Renal cortex interstitium (tissue), 15 donors: ENCODE measurements at places on chromosomes 5 and 9.
A peak's percentile ranks its signal among the peaks of the same experiment; 100 is the strongest.

GRCh38 chr5:78162253-78162862 is 132.1 kb downstream of the AP3B1 start:
- DNase-seq, result peak; percentile 19

DNA sequence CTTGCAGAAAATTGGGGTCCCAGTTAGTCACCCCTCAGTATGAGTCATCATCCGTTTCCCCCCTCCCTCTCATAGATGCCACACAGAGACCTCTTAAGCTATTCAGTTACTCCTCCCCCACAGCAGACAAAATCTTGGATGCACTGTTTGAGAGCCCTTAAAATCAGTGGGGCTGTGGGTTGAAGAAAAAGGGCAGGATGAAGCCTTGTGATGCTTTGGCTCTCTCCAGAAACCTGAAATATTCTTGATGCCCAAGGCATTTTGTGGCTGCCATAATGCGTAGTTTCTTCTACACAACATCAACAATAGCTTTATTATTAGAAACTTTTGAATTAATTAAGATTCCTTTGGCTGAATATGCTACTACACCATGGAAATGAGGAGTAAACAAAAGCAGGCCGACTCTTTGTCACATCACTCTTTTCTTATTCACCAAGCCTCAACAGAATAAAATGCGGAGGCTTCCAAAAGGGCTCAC is 133.8 kb downstream of the MRPS30 start:
- DNase-seq, result no peak

- DNase-seq, result peak; percentile 24
Measured at GRCh38 chr5:126139086-126139485, 284.1 kb upstream of the GRAMD2B start.

DNA sequence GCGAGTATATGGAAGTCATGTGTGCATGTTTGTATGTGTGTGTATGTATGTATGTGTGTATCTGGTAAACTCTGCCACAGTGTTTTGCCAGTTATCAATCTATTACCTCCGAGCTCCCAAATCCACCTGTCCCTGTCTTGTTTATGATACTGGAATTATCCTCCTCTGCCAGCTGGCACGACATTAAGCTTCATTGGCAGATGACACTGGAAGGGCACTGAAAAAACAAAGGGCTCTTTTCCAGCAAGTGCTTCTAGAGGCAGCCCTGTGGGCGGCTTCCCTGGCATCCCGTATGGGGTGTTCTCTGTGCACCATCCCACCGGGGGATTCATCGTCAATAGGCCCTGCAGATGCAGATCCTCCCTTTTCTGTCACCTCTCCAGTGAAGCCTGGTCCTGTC is 221.5 kb downstream of the MSX2 start:
- no peak for DNase-seq

DNA sequence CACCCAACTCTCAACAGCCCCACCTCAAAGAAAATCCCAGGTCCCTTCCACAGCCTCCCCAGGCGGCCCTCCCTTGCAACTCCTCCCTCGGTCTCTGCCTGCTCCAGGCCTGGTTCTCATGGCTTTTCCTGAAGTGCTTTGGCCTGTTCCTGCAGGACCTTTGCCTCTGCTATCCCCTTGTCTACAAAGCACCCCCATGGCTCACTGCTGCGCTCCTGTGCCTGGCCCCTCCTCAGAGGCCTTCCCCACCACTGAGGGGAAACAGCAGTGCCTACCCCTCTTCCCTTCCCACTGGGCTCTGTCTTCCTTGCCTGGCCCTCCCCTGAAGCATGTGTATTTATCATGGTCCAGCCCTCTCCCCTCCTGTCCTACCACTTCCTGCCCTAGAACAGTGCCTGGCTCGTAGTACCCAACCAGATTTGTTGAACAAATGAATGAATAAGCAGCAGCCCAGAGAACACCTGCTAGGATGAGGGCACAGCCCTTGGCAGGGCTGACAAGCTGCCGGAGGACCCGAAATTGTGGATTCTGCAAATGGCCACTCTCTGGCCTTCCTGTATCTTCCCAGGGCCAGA is 68.6 kb upstream of the LRRTM2 start:
- DNase-seq, result no peak

DNA sequence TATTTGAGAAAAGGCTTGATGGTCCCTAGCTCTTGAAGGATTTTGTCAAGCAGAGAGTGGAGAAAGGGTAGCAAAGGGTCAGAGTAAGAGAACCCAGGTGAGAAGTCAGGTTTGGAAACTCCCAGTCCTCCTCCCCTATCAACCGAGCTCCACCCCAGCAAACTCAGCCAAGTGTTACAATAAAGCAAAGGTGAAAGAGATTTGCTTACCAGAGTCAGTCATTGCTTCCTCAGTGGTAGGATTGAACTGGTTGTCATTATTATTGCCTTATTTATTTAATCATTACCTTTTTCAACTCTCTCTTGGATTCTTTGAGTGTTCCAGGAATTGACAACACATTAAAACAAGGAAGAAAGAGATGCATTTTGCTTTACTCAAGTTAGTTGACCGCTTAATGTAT is 80.5 kb downstream of the RFK start:
- no peak for DNase-seq

DNA sequence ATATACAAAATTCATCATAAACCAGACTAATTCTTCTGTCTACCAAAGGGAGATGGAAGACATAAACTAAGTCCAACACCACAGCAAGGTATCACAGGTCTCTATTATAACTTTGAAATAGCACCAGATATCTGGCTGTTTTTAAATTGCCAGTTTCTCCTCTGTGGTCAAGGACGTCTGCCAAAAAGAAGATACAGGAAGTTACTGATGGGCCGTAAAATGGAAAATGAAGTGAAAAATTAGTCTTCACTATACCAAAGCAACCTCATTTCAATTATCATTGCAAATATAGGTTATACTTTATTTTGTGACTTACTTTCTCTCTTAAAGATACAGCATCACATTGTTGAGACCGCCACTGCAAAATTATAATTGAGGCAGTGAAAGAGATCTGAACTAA is 225.5 kb downstream of the NDUFS4 start:
- no peak for DNase-seq

GRCh38 chr5:88734983-88735382 is 148.0 kb downstream of the MEF2C start:
- no peak for DNase-seq

GRCh38 chr5:123107343-123108244 is 18.6 kb downstream of the PRDM6 start:
- DNase-seq, result no peak

GRCh38 chr5:37840053-37841034 is 503 bp upstream of the GDNF start:
- no peak for DNase-seq

DNA sequence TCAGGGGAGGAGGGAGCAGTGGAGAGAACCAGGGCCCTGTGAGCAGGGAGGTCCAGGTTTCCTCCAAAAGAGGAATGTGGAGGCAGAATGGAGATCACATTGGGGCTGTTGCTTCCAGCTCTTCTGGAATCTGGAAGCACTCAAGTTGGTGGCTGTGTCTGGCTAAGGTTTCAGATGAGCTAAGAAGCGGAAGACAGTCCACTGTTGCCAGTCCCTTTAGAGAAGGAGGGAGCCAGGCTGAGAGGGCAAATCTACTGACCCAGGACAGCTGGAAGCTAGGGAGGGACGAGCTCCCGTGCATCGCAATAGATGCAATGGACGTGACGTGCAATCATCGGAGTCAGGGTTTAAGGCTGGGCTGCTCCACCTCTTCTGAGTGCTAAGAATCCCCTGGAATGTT is 71.2 kb downstream of the TENT4A start:
- DNase-seq, result no peak

DNA sequence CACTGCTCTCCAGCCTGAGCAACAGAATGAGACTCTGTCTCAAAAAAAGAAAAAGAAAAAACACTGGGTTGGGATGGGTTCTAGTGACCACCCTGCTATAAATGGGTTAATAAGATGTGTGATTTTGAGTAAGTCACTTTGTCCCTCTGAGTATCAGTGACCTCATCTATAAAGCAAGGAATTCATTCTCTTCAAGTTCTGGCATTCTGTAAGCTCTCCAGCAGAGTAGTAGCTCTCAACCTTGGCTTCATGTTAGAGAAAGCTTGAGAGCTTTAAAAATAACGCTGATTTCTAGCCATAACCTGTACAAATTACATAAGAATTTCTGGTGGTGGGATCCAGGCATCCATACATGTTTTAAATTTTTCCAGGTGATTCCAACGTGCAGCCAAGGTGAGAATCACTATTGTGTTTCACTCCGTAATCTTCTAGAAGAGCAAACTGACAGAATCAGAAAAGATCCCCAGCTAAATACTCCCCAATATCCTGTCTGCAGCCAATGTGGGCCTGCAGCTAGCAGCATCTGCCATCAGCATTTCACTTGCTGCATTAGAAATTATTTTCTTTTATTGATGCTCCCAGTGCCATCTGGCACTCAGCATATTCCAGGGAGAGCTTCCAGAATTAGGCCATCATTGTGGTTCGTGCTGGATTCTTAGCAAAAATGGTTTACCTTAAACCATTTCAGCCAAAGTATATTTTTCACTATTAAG is 109.4 kb downstream of the FEM1C start:
- no peak for DNase-seq

- DNase-seq, result peak; percentile 40
Measured at GRCh38 chr9:87498046-87498810, 561 bp downstream of the DAPK1 start.
